ENCODE measurements at places on chromosomes 2 and 18.

DNA sequence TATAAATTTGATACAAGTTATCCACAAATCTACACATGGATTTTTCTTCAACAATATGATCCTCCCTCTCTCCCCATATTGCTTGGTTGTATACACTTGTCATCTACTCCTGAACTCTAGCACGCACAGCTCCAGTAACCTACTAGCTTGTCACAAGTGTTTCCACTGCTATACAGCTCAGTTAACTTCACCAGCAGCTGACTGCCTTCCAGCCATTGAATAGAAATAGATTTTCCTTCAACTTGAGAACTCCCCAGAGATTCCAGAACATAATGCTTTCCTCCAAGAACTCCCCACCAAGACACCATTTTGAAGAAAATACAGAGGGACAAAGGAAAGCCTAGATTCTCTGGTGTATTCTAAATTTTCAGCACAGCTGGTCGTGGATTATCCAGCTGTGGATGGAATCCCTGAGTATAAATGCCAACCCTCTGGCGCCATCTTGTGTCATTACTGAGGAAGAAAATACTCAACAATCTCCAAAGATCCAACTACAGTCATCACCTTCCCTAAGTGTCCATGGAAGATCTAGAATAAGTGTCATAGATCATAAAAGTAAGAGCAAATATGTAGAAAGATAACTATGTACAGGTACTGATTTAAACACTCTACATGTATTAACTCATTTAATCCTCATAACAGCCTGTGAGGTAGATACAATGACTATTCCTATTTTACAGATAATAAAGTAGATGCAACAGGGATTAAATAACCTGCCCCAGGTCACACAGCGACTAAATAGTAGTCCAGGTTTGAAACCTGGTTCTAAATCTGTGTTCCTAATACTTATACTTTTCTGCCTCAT lies 156.7 kb downstream of the ARHGAP28 start:
- DNase-seq = peak; percentile 70

GRCh38 chr2:66925128-66925527 lies 472.0 kb upstream of the ETAA1 start:
- DNase-seq = no peak

DNA sequence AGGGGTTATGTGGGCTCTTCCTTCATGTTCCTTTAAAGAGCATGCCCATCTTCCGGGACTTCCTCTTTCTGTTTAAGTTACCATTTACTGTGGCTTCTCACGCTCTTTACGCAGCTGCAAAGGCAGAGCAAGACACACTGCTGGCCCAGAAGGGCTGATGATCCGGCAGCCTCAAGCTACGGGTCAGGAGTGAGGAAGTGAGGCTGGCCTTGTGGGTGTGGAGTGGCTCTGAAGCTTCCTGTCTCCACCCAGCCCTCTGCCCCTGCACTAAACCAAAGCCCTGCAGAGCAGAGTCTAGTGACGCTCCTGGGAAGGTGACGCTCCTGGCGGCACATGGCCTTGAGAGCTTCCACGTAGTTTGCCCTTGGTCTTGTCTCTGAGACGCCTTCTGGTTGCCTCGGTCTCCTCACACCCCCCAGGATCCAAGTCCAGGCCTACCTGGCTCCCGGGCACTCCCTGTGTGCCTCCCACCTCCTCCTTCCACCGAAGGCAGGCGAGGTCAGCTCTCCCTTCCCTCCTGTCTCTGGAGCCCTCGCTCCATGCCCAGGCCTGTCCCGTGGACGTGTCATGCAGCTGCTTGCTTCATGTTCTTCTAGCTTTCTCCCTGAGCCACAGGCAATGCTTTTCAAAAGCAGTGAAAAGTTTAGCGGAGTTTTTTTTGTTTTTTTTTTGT lies 50.3 kb downstream of the ARL4C start:
- peak; percentile 92 for DNase-seq

DNA sequence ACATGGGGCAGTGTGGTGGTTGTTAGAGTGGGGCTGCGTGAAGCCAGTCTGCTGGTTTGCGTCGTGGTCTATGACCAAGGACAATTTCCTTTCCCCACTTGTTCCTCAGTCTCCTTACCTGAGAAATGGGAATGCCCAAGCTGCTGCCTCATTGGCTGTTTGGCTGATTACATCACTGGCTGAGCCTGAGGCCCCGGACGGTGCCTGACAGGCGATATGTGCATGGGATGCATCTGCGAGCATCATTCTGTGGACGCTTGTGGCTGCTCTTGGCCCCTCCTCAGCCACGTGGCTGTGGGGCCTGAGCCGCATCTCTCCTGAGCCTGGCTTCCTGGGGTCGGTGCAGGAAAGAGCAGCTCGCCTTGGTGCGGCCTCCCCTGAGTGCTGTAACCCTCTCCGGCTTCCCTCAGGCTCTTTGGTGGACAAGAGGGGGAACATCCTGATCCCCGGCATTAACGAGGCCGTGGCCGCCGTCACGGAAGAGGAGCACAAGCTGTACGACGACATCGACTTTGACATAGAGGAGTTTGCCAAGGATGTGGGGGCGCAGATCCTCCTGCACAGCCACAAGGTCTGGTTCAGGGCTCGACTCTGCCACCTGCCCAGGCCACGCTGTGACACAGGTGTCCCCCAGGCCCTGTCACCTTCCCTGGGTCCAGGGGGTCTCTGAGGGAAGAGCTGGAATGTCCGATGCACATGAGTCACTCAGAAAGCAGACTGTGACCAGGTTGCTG lies 17.2 kb downstream of the CNDP2 start:
- DNase-seq = no peak

GRCh38 chr2:225027061-225027762 lies 15.1 kb downstream of the DOCK10 start:
- DNase-seq = peak; percentile 67

GRCh38 chr2:147273106-147273505 lies 571.7 kb upstream of the ACVR2A start:
- no peak for DNase-seq

DNA sequence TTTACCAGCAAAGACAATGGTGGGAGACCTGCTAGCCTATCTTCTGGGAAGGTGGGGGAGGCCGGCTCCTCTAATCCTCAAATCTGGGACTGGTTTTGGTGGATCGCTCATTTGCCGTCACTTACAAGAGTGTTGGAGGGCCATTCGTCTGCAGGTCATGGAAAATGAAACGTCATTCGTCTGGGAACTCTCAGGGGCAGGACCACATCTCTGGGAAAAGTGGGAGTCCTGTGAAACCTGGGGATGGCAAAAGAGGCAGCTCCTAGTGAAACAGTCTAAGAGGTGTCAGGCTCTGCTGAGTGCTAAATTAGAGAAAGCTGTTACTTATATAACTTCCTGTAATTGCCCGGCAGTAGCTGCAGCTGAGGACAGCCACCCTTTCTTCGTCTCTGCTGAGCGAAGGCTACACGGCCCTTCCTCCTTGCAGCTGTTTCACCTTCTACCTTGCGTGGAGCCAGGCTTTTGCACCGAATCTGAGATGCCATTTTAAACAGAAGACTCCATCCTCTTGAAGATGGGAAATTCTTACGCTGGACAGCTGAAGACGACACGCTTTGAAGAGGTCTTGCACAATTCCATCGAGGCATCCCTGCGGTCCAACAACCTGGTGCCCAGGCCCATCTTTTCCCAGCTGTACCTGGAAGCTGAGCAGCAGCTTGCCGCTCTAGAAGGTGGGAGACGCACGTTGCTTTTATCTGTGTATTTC lies 22.4 kb downstream of the GREB1 start:
- DNase-seq = peak; percentile 37

DNA sequence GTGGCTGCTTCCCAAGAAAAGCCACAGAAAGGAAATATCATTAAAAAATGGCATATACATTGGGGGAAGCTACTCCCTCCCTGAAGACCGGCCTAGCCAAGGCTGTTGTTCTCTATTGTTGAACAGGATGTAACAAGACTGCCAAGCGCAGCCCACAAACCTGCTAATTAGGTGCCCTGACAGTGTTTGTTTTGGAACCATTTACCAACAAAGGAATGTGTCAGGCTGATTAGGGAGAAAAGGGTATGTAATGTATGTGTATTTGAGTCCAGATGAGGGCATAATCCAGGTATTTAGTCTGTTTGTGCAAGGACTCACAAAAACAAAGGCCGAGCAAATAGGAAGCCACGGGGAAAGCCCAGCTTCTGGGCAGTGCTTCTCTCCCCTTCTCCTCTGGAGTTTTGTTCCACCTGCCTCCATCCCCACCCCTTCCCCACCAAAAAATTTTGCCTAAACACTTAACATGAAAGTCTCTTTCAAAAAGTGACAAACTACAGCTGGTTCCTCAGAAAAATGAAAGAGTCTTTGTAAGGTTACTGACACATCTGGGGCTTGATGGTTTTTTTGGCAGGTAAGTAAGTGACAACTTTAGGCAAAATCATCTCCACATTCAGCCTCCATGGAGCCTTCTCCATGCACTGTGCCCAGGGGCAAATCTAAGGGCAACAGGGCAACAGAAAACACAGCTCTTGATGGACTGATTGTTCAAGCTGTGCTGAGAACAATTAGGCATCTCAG lies 78.3 kb upstream of the FZD5 start:
- peak; percentile 45 for DNase-seq

DNA sequence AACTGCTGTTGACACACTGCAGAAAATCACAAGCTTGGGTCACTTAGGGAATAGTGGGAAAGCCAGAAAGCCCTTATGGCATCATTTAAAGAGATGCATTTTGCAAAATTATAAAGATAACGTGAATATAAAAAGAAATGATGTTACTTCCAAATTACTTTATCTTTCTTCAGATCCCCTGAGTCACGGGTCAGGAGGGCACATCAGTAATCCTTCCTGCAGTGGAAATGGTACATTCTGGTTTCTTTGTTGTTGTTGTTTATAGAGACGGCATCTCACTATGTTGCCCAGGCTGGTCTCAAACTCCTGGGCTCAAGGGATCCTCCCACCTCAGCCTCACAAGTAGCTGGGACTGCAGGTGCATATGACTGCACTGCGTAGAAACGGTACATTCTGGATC lies 9.8 kb upstream of the EPG5 start:
- DNase-seq = no peak

- peak; percentile 64 for DNase-seq
These were observed 62.3 kb downstream of the ROCK1 start for GRCh38 chr18:21049306-21049705.

DNA sequence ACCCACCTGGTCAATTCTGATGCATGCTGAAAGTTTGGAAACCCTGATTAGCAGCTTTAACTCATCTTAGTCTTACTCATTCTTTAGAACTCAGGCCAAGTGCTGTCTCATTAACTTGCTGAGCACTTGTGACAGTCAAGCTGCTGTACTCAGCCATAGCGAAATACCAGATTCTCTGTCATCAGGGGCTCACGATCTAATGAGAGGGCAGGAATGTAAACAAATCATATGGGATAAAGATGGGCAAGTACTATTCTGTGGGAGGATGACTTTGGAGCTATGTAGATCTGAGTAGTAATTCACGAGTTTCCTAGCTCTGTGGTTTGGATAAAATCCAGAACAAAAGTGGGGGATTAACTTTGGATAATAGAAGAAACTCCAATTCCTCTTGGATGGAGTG lies 376.6 kb downstream of the HRH4 start:
- DNase-seq = no peak

GRCh38 chr2:219089330-219089729 lies 28.6 kb upstream of the IHH start:
- no peak for DNase-seq

GRCh38 chr2:37357530-37357929 lies 13.1 kb downstream of the QPCT start:
- DNase-seq = no peak

All from hematopoietic multipotent progenitor cell treated with erythropoietin and hydrocortisone succinate and interleukin-3 and kit ligand, for 4 days (in vitro differentiated cells).